ENCODE measurements at places on chromosomes 3 and 15. TPM values are rescaled to one million over a fixed set of nuclear protein-coding genes. Genes with fewer than 3 reads are reported as not detected.

- DNase-seq, result no peak
Observed at GRCh38 chr3:45765266-45765851, 31.0 kb downstream of the SLC6A20 start.

CPEB1 gene
- 27.1 TPM for total RNA-seq

DNA sequence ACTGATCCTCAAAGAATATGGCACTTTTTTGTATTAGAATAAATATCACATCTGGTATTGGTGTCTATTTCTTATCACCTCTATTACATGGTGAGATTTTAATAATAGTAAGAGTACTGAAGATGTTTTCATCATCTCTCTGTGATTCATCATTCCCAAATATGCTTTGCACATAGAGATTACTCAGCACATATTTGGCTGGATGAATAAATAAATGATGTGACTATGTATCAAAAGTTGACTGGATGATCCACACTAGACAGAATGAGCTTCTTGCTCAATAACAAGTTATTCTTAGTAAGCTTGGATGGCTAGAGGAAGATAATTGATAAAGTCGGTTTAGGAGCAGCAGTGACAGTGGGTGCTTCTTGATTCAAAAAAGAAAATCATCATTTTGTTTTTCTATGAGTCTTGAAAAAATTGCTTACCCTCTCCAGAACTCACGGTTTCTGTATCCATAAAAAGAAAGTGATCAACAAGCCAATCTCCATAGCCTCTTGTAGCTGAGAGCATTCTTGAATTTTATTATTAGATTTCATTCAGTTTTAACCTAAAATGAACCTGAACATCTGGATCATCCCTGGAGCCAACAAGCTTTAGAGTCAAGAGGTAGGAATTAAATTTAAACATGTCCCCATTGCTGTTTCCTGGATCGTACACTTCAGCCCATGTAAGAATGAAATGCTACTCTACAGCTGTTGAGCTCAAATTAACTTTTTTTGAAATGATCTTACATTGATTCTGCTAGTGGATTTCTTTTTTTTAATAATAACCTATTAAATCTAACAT lies 104.8 kb upstream of the OSTN start:
- no peak for DNase-seq

DNA sequence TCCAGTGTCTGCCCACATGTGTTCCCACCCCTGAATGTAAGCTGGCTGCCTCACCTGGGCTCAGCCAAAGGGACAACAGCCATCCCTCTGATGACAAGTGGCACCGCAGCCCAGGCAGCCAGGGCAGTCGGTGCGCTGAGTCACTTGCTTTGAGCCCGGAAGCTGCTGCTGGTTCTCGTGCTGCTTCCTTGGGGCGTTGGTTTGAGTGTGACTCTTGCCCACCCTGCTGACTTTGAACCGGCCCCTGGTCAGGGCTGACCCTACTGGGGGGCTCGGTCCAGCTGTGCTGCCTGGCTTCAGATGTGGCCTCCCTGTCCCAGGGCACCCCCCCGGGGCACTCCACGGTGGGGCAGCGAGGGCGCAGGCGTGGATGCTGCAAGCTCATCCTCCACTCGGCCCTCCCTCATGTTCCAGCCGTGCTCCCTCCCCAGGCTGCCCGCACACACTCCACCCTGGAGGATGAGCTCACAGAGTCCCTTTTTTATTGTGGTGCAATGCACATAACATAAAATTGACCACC lies 62.1 kb downstream of the EFCAB12 start:
- DNase-seq, result no peak
